ENCODE measurements at places on chromosomes 11 and 22.

DNA sequence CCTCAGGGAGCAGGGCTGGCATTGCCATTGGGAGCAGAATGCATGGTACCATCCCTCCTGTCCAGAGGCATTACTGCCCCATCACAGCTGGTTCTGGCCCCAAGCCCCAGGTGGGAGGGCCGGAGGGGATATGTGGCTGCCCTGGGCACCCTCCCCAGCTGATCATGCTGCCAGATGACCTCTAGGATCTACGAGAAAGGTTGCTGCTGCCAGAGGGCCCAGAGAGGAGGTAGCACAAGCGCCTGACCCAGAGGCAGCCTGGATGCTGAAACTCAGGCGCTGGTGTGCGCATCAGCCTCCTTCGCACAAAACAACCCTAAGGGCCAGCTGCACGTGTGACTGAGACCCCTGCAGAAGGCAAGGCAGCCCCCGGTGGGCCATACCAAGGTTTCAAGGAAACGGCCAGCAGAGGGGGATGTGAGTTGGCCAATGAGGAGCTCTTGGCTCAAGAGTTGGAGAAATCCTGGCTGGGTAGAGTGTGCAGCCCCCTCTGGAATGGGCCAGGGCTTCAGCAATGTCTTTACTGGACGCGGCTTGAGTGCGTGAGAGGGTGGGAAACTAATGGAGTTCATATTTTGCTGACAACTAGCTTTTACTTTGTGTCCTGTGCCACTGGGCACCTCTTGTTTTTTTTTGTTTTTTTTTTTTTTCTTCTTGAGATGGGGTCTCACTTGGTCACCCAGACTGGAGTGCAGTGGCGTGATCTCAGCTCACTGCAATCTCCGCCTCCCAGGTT, 88.3 kb upstream of the PARVA start:
- DNase-seq, result no peak

DNA sequence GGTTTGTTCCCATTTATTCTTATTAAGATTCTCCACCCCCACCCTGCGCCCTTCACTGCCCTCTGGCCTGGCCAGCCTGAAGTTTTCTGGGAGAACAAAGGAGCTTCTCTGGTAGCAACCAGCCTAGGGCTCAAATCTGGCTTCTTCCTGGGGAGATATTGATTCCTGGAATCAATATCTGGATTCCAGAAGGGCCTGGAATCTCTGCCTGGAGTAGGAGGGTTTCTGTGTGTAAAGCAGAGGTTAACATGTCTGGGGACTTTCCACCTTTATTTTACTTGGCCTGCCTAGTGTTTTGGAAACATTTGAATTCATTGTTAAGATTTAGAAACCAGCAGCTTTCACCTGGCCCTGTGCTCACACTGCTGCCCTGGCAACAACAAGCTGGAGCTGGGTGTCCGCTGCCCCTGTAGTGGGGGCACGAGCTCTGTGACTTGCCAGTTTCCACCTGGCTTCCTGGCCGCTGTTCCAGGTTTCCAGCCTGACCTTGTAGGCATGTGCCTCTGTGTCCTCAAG, 5.5 kb downstream of the C11orf91 start:
- DNase-seq, result no peak

GRCh38 chr22:44026630-44027511, 2.8 kb downstream of the PARVB start:
- DNase-seq, result no peak

- no peak for DNase-seq
These were observed 28.1 kb downstream of the AMPD3 start for GRCh38 chr11:10483174-10483573.

GRCh38 chr11:104488561-104488960, 324.6 kb upstream of the PDGFD start:
- DNase-seq, result no peak

GRCh38 chr22:44627521-44628139, 74.4 kb upstream of the PRR5 start:
- no peak for DNase-seq

- DNase-seq, result no peak
These were observed 71.2 kb downstream of the USP35 start for GRCh38 chr11:78259777-78260487.

DNA sequence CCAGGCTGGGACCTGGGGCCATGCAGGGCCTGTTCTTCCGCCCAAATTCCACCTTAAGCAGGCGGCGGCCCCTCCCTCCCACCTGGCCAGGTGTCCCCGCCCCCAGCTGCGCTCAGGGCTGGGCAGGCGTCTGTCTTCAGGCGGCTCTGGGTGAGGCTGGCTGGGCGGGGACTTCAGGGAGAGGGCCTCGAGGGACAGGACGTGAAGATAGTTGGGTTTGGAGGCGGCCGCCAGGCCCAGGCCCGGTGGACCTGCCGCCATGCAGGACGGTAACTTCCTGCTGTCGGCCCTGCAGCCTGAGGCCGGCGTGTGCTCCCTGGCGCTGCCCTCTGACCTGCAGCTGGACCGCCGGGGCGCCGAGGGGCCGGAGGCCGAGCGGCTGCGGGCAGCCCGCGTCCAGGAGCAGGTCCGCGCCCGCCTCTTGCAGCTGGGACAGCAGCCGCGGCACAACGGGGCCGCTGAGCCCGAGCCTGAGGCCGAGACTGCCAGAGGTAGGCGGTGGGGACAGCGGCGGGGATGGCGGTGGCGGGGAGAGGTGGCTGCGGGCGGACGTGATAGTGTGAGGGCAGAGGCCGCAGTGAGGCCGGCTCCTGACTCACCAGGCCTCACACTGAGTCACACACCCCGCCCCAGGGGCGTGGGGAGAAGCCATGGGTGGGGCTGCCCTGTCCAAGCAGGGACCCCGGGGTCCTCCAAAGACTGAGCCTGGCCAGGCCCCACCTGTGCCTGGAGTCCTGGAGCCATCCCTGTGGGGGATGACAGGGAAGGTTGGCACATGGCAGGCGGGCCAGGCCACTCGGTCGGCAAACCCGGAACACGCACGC, at the start of gene PKP3:
PKP3 (plus strand) TSS at position 176 of the 824 bp plus-strand sequence; CDS start at position 260, 84 bp downstream.
- no peak for DNase-seq

- DNase-seq, result no peak
These were observed 115.3 kb upstream of the TTC12 start for GRCh38 chr11:113198972-113199661.

GRCh38 chr11:35223991-35224390, 85.0 kb downstream of the CD44 start:
- no peak for DNase-seq

DNA sequence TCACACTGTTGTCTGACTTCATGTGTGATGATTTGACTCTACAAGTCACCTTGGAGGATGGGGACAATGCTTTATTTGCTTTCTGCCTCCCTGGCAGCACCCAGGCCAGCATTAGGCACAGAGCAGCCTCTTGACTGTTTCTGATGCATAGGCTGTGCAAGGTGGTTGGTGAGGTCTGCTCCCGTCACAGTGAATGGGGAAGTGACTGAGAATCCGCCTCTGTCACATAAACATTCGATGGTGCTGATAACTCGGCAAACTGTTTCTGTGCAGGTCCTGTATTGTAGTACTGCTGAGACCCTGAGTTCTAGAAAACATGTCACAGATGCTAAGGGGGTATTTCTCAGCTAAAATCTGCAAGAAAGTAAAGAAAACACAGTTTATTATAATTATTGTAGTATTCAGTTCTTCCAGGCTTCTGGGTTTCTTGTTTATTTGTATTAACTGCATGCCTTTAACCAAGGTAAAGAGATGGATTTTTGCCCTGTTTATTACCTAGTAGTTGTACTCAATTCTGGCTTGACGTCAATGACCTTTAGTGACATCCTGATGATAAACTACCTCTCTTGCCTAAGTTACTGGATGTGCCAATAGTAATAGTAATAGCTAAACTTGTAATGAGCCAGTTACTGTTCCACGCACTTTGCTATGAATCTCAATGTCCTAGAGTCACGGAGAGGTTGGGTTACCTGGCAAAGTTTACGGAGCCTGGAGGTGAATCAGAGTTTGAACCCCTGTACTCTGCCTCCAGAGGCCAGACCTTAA, 24.8 kb upstream of the RCN1 start:
- DNase-seq, result no peak

- no peak for DNase-seq
These were observed at the start of gene MRGPRX3 for GRCh38 chr11:18132341-18132740. TSS of gene MRGPRX3 (plus strand) at chr11:18132571. CDS start at chr11:18137203, 4,632 bp downstream.

GRCh38 chr22:45971408-45972028, 5.4 kb downstream of the WNT7B start:
- DNase-seq, result no peak

DNA sequence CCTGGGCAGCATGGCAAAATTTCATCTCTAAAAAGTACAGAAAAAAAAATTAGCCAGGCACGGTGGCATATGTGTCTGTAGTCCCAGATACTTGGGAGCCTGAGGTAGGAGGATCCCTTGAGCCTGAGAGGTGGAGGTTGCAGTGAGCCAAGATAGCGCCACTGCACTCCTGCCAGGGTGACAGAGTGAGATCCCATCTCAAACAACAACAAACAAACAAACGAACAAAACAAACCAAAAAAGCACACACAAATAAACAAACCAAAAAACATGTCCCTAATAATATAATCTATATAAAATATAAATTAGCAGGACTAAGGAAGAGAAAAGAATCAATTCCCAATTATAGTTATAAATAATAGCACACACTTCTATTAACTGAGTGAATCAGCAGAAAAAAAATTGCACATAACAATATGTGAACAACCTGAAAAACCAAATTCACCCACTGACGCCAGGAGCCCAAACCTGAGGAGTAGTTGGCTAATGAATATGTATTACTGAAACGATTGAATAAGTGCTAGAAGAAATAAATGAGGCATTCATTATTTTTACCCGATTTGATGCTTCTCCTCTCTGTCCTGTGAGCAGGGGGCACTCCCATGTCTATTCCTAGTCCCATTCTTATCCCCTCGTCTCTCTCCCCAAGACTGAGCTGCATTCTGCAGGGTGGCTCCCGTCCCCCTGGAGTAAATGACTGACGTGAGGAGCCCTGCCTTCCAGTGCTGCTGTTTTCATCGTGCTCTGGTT, 108.2 kb upstream of the TOP3B start:
- DNase-seq, result no peak

- DNase-seq, result peak; percentile 19
These were observed 16.4 kb upstream of the SCGB1A1 start for GRCh38 chr11:62402226-62402959.

DNA sequence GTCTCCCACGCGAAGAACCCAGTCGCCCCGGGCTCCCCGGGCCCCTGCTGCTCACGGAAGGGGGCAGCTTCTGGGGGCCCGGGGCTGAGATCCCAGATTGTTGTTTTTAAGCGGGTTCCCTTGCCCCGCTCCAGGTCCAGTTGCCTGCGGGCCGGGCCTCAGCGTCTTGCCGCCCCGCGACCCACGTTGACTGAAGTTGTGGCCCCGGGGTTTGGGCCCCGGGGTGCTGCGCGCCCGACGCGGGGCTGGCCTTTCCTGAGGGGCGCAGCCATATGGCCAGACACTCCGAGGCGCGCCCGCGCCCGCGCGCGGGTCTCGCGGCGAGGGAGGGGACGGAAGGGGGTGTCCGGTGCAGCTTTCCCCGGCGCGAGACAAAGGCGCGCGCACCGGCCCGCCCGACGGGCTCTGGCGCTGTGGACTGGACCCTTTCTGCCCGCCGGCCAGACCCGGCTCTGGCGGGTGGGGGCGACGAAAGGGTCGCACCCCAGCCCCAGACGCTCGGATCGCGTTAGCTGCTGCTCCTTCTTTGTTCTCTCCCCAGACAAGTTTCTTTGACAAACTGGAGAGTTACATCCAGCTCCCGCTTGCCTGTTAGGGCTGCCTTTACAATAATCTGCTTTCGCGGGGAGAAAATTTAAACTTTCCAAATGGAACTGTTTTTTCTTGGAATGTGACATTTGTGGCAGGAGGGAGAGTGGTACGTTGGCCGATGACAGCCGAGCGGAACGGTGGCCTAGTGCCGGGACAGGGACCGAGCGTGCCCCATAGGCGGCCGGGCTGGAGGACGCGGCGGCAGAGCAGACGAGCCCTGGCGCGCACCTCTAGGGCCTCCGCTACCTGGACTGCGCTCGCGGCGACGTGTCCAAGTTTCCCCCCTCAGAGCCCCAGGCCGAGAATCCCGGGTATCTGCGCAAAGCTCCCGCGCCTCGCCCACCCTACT, 716 bp downstream of the AMOTL1 start:
- DNase-seq, result no peak

DNA sequence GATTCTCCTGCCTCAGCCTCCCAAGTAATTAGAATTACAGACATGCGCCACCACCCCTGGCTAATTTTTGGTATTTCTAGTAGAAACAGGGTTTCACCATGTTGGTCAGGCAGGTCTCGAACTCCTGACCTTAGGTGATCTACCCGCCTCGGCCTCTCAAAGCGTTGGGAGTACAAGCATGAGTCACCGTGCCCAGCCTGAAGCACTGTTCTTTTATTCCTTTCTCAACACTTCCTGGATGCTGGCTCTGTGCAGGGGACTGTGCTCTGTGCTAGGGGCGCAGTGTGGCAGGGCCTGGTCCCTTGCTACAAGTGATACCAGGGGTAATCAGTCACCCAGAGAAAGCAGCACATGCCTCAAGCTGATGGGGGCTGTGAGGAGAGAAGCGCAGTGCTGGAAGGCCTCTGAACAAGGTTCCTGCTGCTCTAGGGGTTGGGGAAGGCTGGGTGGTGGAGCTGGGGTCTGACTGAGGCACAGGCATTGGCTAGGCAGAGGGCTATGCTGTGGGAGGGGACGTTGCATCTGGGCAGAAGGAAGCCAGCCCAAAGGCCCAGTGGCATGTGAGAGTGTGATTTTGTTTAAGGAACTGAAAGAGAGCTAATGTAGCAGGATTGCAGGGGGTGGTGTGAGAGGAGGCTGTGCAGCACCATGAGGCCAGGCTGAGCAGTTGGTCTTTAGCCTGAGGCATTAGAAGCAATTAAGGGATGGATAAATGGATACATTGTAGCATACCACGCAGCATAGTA, 42.5 kb downstream of the CABIN1 start:
- DNase-seq, result no peak

- DNase-seq, result no peak
These were observed 110.7 kb downstream of the CACNA1I start for GRCh38 chr22:39681038-39681861.

GRCh38 chr11:60658409-60658808, 41.0 kb upstream of the MS4A8 start:
- DNase-seq, result no peak

- DNase-seq, result peak; percentile 49
These were observed 146.8 kb downstream of the ENTHD1 start for GRCh38 chr22:39746600-39747262.

- no peak for DNase-seq
These were observed 22.2 kb upstream of the FGF19 start for GRCh38 chr11:69726019-69726418.

DNA sequence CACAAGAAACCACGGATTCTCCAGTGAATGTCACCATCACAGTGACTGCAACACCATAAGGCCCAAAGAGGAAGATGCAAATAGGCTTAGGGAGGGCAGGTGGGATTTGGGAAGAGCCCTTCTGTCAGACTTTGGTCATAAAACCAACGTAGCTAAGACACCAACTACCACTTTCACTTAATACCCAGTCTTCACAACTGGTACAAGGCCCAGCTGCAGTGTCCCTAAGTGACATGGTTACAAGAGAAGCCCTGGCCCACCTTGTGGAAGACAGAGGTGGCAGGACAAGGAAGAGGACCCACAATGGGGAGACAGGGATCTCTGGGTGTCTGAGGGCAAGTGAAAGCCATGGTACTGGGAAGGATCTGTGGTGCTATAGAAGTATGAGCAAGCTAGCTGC, 10.0 kb downstream of the VSIG10L2 start:
- no peak for DNase-seq

DNA sequence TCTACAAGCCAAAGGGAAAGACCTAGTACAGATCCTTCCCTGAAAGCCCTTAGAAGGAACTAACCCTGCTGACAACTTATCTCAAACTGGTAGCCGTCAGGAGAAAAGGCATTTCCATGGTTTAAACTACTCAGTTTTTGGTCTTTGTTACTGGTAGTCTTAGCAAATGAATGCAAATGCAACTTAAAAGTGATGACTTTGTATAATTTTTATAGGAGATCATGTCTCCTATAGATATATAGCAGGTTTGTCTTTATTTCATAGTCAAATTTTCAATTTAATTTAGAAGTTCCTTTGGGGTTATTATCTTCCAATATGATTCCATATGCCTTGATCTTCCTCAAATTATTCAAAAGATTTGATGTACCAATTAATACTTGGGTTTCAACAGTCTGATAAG, 1173.0 kb upstream of the CNTN5 start:
- no peak for DNase-seq

Data from DND-41 (cell line).